NCI-H526 treated with DMSO at 0.1 percent for 48 hours (cell line): ENCODE measurements at places on chromosomes 13 and 19.

DNA sequence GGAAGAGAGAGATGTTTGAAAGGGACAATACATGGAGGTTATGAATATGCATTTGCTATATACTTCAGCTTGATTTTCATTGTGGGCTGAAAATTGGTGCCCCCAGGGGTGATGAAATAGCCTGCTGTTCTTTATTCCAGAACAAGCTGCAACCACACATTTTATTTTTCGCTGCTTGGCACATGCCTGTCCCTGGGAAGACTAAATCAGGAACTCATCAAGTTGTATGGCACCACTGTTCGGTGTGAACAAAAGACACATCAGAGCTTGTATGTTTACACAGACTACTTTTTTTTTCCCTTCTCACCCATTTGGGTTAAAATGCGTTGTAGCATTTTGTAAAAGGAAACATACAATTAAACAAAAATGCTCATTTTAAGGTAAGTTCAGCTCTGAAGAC lies 230.7 kb downstream of the NALCN start:
- no peak for DNase-seq

- DNase-seq = no peak
Observed at GRCh38 chr19:33641956-33642498, 20.3 kb downstream of the CHST8 start.

GRCh38 chr19:46697204-46697960 lies 19.5 kb downstream of the PRKD2 start:
- DNase-seq = peak; percentile 92

DNA sequence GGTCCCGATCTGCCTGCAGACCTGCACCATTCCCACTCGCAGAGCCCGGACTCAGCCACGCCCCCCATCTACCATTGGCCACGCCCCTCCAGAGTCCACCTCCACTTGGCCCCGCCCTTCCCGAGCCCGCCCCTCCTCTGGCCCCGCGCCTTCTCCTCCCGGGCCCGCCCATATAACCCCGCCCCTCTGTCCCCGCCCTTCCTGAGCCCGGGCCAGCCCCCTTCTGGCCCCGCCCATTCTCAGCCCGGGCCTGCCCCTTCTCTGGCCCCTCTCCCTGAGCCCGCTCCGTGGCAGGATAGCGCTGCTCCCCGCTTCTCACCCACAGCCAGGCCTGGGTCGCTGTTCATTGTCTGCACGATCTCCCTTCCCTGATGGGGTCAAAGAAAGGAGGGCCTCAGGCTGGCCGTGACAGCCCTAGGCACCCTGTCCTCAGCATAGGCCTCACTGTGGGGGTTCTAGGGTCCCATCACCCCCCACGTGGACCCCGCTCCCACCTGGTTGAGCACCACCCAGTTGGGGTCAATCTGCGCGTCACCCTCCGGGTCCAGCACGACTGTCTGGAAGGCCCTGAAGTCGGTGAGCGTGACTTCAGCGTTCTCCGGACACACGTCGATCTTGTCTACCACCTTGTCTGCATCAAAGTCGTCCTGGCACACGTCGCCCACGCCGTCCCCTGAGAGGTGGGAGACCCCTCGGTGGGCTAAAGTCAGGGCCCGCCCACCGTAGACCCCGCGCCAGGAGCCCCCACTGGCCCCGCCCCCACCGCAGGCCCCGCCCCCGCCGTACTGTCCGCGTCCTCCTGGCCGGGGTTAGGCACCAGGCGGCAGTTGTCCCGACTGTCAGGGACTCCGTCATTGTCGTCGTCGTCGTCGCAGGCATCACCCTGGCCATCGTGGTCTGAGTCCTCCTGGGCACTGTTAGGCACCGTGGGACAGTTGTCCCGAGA lies 5.7 kb downstream of the COMP start:
- peak; percentile 47 for DNase-seq

DNA sequence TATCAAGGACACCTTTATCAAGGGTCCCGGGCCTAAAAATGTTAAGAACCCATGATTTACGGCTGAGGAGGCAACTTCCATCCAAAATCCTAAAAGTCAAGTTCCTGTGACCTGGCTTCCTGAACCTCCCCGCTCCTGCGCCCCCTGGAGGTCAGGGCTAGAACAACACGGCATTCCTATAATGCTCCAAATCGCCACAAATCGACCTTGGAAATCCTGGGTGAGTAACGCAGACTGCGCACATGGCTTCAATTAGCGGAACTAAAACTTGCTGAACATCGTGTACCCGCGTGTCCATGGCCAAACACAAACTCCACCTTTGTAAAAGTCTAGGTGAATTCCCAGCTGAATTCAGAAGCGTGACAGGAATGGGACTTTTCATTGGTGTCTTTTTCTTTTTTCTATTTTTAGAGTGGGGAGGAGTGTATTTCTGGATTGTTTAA lies 4.3 kb upstream of the C5AR1 start:
- no peak for DNase-seq

DNA sequence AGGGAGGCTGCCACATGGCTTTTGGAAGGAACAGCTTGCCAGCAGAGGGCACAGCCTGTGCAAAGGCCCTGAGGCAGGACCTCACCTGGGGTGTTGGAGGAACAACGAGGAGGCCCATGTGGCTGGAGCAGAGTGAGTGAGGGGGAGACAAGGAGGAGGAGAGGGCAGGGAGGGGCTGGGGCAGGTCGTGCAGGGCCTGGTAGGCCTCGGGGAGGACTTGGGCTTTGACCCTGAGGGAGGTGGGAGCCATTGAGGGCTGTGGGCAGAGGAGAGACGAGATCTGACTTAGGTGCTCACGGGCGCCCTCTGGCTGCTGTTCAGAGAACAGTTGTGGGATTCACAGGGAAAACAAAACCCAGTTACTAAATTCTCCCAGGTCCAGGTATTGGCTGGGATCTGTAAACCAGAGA lies 25.2 kb downstream of the ZNRF4 start:
- DNase-seq = no peak

- DNase-seq = no peak
Observed at GRCh38 chr13:21043898-21044297, 17.5 kb downstream of the LATS2 start.

GRCh38 chr19:29271341-29271740 lies 58.4 kb upstream of the UQCRFS1 start:
- DNase-seq = no peak

DNA sequence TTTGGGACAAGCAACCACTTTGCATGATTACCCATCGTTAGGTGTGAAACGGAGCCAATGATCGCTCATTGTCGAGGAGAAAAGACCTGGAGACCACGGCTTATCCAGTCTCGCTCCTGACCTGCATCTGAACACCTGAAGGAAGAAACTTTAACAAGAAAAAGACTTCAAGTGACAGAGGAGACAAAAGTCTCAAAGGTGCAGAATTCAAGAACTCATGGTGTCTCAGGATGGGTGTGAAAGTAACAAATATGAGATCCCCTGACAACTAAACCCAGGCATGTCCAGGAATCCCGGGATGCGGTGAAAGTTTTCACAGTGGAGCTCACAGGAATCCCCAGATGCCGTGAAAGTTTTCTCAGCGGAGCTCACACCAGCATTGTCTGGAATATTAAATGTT lies 6.3 kb upstream of the ATP11A start:
- DNase-seq = no peak

GRCh38 chr13:96199315-96199714 lies 109.4 kb downstream of the HS6ST3 start:
- no peak for DNase-seq

- no peak for DNase-seq
Observed at GRCh38 chr19:788983-789700, 8.1 kb upstream of the PTBP1 start.

- no peak for DNase-seq
Observed at GRCh38 chr13:66714795-66715194, 515.3 kb downstream of the PCDH9 start.

GRCh38 chr13:46171217-46171616 lies 10.8 kb downstream of the LCP1 start:
- DNase-seq = no peak

DNA sequence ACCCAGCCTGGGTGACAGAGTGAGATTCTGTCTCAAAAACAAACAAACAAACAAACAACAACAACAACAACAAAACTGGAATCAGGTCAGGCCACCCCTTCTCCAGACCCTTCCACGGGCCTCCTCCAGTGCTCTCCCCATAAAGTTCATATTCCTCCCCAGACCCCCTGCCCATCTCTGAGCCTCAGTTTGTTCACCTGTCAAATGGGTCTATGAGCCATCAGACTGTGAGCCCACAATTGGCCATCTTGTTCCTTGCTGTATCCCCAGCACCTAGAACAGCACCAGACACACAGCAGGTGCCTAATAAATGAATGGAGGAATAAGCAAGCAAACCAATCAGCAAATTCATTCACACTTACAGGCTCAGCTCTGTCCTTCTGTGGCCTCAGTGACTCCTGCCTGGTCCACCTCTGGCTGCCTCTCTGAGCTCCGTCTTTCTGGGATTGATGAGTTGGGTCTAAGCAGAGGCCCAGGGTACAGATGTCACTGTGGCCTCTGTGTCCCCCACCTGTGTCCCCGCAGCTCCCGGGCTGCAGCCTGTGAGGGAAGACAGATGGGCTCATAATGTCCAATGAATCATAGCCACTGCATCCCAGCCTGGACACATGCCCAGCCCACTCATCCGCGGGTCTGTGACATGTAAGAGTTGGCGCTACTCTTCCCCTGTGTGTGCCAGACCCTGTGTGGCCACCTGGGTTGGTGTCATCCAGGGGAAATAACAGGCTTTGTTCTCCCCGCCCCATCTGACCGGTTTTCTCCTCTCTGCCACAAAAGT lies 19.6 kb upstream of the PTPRS start:
- DNase-seq = no peak

- DNase-seq = no peak
Observed at GRCh38 chr19:39864118-39864517, 17.9 kb upstream of the FBL start.

GRCh38 chr13:113754691-113755090 lies 4.3 kb upstream of the TMEM255B start:
- DNase-seq = no peak
